ENCODE measurements at places on chromosomes 1 and 21. TPM values are rescaled to one million over a fixed set of nuclear protein-coding genes. Genes with fewer than 3 reads are reported as not detected.

DNA sequence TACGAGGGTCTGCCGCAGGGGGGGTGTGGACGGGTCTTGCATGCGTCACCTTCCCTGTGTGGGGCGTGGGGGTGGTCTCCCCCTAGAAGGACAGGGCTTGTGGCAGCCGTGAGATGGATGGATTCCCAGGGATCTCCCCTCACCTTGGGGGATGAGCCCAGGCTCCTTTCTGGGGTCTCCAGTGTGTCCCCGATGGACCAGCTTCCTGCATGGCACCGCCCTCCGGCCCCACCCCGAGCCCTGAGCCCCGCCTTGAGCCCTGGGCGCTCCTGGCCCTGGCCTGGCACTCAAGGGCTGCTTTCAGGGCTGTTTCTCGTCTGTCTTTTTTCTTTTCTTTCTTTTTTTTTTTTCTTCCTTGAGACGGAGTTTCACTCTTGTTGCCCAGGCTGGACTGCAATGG is 59.5 kb downstream of the SKI start:
- no peak overlapping the region for H3K4me3 ChIP-seq
- H3K27me3 ChIP-seq: no peaks in the 10 kb centered on the region
- DNase-seq: no peak
- peaks cover 2% of the 10 kb centered on the region for H3K36me3 ChIP-seq

GRCh38 chr21:41636636-41637630 is 129.0 kb upstream of the TMPRSS2 start:
- no peak overlapping the region for H3K4me3 ChIP-seq
- H3K36me3 ChIP-seq: no peaks in the 10 kb centered on the region
- no peaks in the 10 kb centered on the region for H3K27me3 ChIP-seq
- H3K4me1 ChIP-seq: peaks cover 10% of the 10 kb centered on the region
- no peak for DNase-seq

DNA sequence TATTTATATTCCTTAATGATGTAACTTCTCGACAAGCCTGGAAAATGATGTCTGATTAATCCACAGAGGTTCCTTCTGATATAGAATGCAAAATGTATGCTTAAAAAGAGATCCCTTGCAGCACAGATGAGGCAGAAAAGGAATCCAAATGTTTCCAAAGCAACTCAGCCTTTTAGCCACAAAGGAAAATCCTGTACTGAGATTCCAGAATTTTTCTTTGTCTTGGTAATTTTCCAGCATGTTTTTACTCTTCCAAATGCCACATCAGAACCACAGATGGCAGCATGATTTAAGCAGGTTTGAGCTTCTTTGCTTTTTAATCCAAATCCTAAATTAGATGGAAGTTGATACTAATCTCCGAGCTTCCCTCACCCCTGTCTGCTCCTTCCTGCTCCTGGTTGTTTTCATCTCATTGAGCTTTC is 176.4 kb upstream of the PALMD start:
- no peaks in the 10 kb centered on the region for H3K4me1 ChIP-seq
- no peak overlapping the region for H3K27ac ChIP-seq
- no peaks in the 10 kb centered on the region for H3K27me3 ChIP-seq
- no peaks in the 10 kb centered on the region for H3K36me3 ChIP-seq

GRCh38 chr21:27168084-27168483 is 201.2 kb upstream of the ADAMTS5 start:
- H3K27ac ChIP-seq: no peak overlapping the region
- H3K27me3 ChIP-seq: no peaks in the 10 kb centered on the region
- H3K4me3 ChIP-seq: no peak overlapping the region
- H3K36me3 ChIP-seq: no peaks in the 10 kb centered on the region
- DNase-seq: no peak

GRCh38 chr1:241592273-241592958 is 47.8 kb downstream of the CHML start:
- H3K27ac ChIP-seq: no peak overlapping the region
- no peaks in the 10 kb centered on the region for H3K27me3 ChIP-seq
- H3K36me3 ChIP-seq: no peaks in the 10 kb centered on the region
- no peaks in the 10 kb centered on the region for H3K4me1 ChIP-seq
- no peak overlapping the region for H3K4me3 ChIP-seq

DNA sequence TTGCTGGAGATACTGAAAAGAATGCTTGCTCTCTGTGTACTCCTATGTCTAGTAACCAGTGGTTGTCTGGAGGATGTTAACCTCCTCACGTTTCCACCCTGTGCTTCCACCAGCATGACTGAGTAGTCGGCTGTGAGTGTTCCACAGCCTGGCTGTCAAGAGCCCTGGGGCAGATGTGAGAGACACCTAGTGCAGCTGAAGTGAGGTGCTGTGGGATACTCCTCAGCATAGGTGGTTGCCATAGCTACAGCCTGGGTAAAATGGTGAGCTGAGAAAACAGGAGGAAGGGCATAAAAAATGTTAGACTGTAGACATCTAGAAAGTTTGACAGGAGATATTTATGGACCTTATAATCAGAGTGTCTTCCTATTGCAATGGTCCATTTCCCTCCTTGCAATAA is 15.8 kb downstream of the IVL start:
- H3K36me3 ChIP-seq: no peaks in the 10 kb centered on the region
- H3K27me3 ChIP-seq: no peaks in the 10 kb centered on the region
- no peak overlapping the region for H3K27ac ChIP-seq
- H3K4me1 ChIP-seq: peaks cover 6% of the 10 kb centered on the region
- no peak overlapping the region for H3K4me3 ChIP-seq

GRCh38 chr1:185495898-185496297 is 178.9 kb upstream of the IVNS1ABP start:
- H3K4me1 ChIP-seq: no peaks in the 10 kb centered on the region
- H3K27ac ChIP-seq: no peak overlapping the region
- no peak for DNase-seq
- H3K27me3 ChIP-seq: no peaks in the 10 kb centered on the region
- H3K4me3 ChIP-seq: no peak overlapping the region
- no peaks in the 10 kb centered on the region for H3K36me3 ChIP-seq

GRCh38 chr1:116951200-116951935 is 41.7 kb downstream of the PTGFRN start:
- no peak overlapping the region for H3K27ac ChIP-seq
- DNase-seq: no peak
- H3K27me3 ChIP-seq: no peaks in the 10 kb centered on the region
- no peak overlapping the region for H3K4me3 ChIP-seq
- H3K4me1 ChIP-seq: no peaks in the 10 kb centered on the region

GRCh38 chr1:229370601-229371021 is 27.8 kb upstream of the CCSAP start:
- no peak overlapping the region for H3K27ac ChIP-seq
- DNase-seq: no peak

- H3K36me3 ChIP-seq: no peaks in the 10 kb centered on the region
- 0 out of 2 replicates have a peak, but pooled peaks cover 6% of the 10 kb centered on the region for H3K4me1 ChIP-seq
- no peak for DNase-seq
- no peak overlapping the region for H3K27ac ChIP-seq
- H3K4me3 ChIP-seq: no peak overlapping the region
Observed at GRCh38 chr1:2000850-2001249, 2.7 kb downstream of the CFAP74 start.

GRCh38 chr1:160489513-160490261 is 33.4 kb downstream of the SLAMF6 start:
- no peak overlapping the region for H3K27ac ChIP-seq
- no peak overlapping the region for H3K4me3 ChIP-seq
- DNase-seq: no peak
- no peaks in the 10 kb centered on the region for H3K27me3 ChIP-seq

- H3K27ac ChIP-seq: no peak within 1 kb of the TSS
- no peaks in the 10 kb centered on the region for H3K27me3 ChIP-seq
- no peak within 1 kb of the TSS for H3K4me3 ChIP-seq
- no peaks in the 10 kb centered on the region for H3K4me1 ChIP-seq
- H3K36me3 ChIP-seq: no peaks in the 10 kb centered on the region
Observed at GRCh38 chr1:84996846-84997666, at the start of gene MCOLN2. MCOLN2 (minus strand) TSS chr1:84997113; CDS start chr1:84996872, 241 bp downstream.

GRCh38 chr1:171913385-171913784 is 72.1 kb downstream of the DNM3 start:
- DNase-seq: peak; percentile 5
- H3K27me3 ChIP-seq: no peaks in the 10 kb centered on the region
- H3K27ac ChIP-seq: no peak overlapping the region
- no peaks in the 10 kb centered on the region for H3K36me3 ChIP-seq

DNA sequence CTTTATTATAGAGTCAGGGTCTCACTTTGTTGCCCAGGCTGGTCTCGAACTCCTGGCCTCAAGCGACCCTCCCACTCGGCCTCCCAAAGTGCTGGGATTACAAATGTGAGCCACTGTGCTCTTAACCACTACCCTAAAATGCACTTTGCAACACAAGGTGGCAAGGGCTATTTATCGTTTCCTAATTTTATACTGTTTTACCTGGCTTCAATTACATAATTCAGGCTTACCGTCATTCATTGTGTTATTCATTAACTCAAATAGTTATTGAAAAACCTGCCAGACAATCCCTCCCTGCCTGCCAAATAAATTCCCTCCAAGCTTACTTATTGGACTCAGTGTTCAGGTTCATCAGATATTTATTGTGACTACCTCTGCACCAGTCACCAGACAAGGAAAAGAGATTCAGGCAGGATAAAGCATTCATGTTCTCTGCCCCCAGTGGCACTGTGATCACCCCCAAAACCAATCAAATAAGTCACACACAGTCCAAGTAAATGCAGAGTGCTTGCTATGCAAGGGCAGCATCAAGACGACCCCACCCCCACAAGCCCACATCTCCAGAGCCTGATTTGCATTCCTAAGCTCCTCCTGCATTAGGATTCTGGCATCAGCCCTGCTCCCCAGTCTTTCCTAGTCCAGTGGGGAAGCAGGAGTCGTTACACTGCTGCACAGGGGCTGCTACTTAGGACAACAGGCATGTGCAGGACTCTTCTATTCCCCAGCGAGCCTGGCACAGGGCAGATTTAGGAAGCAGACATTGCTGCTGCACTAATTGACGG is 8.1 kb downstream of the PAQR7 start:
- peak; percentile 65 for DNase-seq
- peaks cover 8% of the 10 kb centered on the region for H3K36me3 ChIP-seq
- peaks cover 77% of the 10 kb centered on the region for H3K4me1 ChIP-seq
- H3K27ac ChIP-seq: peak overlapping the region; percentile 60

DNA sequence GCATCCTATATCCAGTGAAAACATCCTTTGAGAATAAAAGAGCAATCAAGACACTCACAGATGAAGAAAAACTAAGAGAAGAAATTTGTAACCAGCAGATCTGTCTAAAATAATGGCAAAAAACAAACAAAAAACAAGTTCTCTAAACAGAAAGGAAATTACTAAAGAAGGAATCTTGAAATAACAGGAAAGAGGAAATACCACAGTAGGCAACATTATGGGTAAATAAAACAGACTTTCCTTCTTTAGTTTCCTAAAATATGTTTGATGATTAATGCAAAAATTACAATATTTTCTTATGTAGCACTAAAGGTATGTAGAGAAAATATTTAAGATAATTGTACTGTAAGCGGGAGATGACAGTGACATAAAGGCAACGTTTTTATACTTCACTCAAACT is 23.5 kb downstream of the SLC19A1 start:
- peaks cover 10% of the 10 kb centered on the region for H3K4me1 ChIP-seq
- H3K4me3 ChIP-seq: no peak overlapping the region
- H3K27me3 ChIP-seq: no peaks in the 10 kb centered on the region
- H3K27ac ChIP-seq: no peak overlapping the region

- peaks cover under 1% of the 10 kb centered on the region for H3K27me3 ChIP-seq
- DNase-seq: peak; percentile 62
- peak within 1 kb of the TSS; percentile 58 for H3K4me3 ChIP-seq
- peak within 1 kb of the TSS; percentile 12 for H3K27ac ChIP-seq
- H3K4me1 ChIP-seq: peaks cover 80% of the 10 kb centered on the region
Observed at GRCh38 chr1:43285269-43285990, at the start of gene C1orf210. C1orf210 (minus strand) TSS chr1:43285581; CDS start chr1:43283270, 2,311 bp downstream.

DNA sequence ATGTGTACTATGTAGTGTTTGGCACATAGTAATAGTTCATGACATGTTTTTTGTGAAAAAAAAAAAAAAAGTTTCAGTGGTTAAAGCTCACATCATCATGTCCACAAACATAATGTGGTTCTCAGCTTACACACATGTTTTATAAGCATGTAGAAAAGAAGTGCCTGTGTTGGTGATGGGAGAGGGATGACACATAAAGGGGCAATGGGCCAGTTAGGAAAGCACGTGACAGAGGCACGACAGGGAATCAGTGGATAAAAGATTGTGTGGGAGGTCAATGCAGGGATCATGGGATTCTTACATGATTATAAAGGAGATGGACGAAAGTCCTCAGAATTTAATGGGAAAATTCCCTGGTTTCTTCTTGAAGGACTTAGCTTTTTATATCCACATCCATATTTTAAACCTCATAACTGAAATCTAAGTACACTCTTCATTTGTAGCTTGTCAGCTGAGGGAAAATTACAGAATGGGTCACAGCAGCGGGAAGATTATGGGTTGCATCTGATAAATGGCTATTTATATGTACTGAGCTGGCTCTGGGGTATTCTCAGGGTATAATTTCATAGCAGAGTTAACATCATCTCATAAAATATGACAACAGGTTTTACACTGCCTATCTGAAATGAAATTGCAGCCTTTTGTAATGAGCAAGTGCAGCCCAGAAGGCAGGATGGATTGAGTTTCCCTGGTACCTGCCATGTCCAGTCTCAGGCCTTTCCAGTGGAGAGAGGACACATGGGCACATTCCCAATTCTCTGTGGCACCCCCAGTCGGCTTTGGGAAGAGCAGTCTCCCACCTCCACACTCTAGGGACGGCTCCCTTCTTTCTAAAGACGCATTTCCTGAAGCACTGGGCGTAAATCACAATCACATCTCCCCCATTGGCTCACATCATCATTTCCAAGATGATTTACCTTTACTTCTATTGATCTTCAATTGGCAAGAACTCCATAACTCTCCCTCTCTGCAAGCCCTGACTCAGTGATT is 42.3 kb upstream of the NHLH2 start:
- H3K4me3 ChIP-seq: no peak overlapping the region
- H3K27me3 ChIP-seq: peaks cover 4% of the 10 kb centered on the region
- no peak for DNase-seq
- no peaks in the 10 kb centered on the region for H3K4me1 ChIP-seq
- H3K27ac ChIP-seq: no peak overlapping the region
- H3K36me3 ChIP-seq: no peaks in the 10 kb centered on the region

- H3K27me3 ChIP-seq: peaks cover 2% of the 10 kb centered on the region
- H3K4me3 ChIP-seq: no peak overlapping the region
- DNase-seq: no peak
- no peaks in the 10 kb centered on the region for H3K36me3 ChIP-seq
- no peak overlapping the region for H3K27ac ChIP-seq
- H3K4me1 ChIP-seq: no peaks in the 10 kb centered on the region
Observed at GRCh38 chr1:29344336-29344735, 108.0 kb downstream of the PTPRU start.

GRCh38 chr1:7726623-7727022 is 44.5 kb upstream of the VAMP3 start:
- no peak for DNase-seq
- H3K36me3 ChIP-seq: no peaks in the 10 kb centered on the region
- H3K4me3 ChIP-seq: no peak overlapping the region
- no peak overlapping the region for H3K27ac ChIP-seq
- no peaks in the 10 kb centered on the region for H3K27me3 ChIP-seq

CFHR2 gene
- not detected for total RNA-seq

DNASE2B gene
- total RNA-seq: not detected

CSF3R gene
- 3.5 TPM for total RNA-seq

NPHS2 gene
- not detected for total RNA-seq

MYOG gene
- not detected for total RNA-seq

SLC22A15 gene
- total RNA-seq: 0.27 TPM

Data from HepG2 (cell line).